ENCODE measurements at places on chromosomes 3 and 15. TPM values are rescaled to one million over a fixed set of nuclear protein-coding genes. Genes with fewer than 3 reads are reported as not detected.

The DUOX2 gene
- polyA plus RNA-seq: 0.08 TPM

The KLHL25 gene
- polyA plus RNA-seq: 14.8 TPM

The SPINT1 gene
- polyA plus RNA-seq: 61.5 TPM

The SRP14 gene
- 622 TPM for polyA plus RNA-seq

The FBXW12 gene
- polyA plus RNA-seq: 0.45 TPM

The SLC2A2 gene
- 15.3 TPM for polyA plus RNA-seq

The STXBP5L gene
- 0.16 TPM for polyA plus RNA-seq

The CTXND1 gene
- polyA plus RNA-seq: 10.4 TPM

The SAXO2 gene
- polyA plus RNA-seq: 5.3 TPM

The NTRK3 gene
- polyA plus RNA-seq: 14.1 TPM

The PLAAT1 gene
- 3.1 TPM for polyA plus RNA-seq

The TIMP4 gene
- polyA plus RNA-seq: 1.1 TPM

The CASR gene
- polyA plus RNA-seq: 27.2 TPM

The IQCH gene
- polyA plus RNA-seq: 6.5 TPM

The BLM gene
- 10.3 TPM for polyA plus RNA-seq
